ENCODE measurements at places on chromosomes 4 and X.
A peak's percentile ranks its signal among the peaks of the same experiment; 100 is the strongest.

DNA sequence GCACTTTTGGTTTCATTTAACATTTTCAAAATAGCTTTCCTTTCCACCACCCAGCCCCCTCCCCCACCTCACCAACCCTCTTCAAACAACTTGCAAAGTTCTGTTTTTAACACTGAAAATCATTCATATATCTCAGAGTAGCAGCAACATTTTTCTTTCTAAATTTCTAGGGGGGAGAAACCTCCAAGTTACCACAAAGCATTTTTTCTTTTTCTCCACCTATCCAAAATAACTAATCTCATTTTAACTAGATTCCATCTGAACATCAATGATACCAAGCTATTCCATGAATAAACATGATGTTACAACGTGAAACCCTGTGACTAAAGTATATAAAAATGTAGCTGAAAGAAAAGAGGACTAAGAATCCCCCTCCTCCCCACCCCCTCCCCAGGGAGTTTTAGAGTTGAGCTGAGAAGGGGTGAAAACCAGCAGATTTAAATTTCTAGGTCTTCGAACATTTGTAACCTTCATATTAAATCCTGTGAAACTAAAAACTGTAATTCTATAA is 5.2 kb downstream of the LDB2 start:
- DNase-seq, result peak; percentile 4

DNA sequence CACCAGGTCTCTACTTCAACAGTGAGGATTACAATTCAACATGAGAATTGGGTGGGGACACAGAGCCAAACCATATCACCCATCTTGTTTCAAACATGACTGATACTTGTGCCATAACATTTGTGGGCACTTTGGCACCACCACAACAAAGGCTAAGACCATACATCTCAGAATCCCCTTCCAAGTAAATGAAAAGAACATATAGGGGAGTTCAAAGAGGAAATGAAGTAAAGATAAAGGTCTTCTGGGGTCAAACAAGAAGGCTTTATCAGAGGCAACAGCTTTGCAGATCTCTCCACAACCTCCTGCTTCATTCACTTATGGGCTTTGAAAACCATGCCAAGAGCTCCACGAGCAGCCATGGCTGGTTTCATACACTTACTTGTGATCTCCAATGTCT is 122.7 kb downstream of the ANKRD50 start:
- DNase-seq, result no peak

- no peak for DNase-seq
Measured at GRCh38 chr4:26782830-26783202, 77.8 kb upstream of the STIM2 start.

GRCh38 chrX:129600981-129601424 is 53.8 kb downstream of the APLN start:
- DNase-seq, result no peak
